Mucosa of descending colon (tissue), 3 donors: ENCODE measurements at places on chromosomes 6 and 20. TPM values are rescaled to one million over a fixed set of nuclear protein-coding genes. Genes with fewer than 3 reads are reported as not detected.

- DNase-seq: no peak
Observed at GRCh38 chr20:49999329-49999728, 16.5 kb downstream of the SNAI1 start.

The RIPPLY2 gene
- 1.3 TPM for total RNA-seq

GRCh38 chr20:40459299-40459698 lies 229.7 kb downstream of the MAFB start:
- DNase-seq: no peak

GRCh38 chr6:66599541-66599940 lies 892.5 kb upstream of the EYS start:
- DNase-seq: no peak

The TMC2 gene
- total RNA-seq: not detected
